ENCODE measurements at places on chromosomes 11 and 22. TPM values are rescaled to one million over a fixed set of nuclear protein-coding genes. Genes with fewer than 3 reads are reported as not detected.

- no peak for DNase-seq
Observed at GRCh38 chr11:102522312-102523188, 8.0 kb downstream of the MMP7 start.

The FUT4 gene
- 4.1 TPM for total RNA-seq

The SPDYC gene
- not detected for total RNA-seq

- peak; percentile 17 for DNase-seq
Observed at GRCh38 chr11:69662021-69662698, 13.0 kb downstream of the LTO1 start.

DNA sequence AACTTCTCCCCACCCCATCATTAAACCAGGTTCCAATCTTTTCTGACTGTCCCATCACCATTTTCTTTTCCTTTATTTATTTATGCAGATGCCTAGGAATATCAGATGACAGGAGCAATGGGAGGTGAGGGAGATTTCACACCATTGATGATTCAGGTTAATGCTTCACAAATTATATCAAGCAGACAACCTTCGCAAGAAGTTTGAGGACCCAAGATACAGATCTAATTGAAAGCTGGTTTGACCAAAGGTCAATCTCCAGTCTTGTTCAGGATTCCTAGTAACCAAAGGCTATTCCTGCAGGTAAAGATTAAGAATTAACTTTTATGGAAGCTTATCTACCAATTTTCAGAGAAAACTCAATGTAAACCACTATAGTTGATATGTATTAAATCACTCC lies 54.4 kb downstream of the SLC35F2 start:
- no peak for DNase-seq

The CRACR2B gene
- total RNA-seq, result 4.7 TPM

GRCh38 chr11:114080219-114080618 lies 20.7 kb downstream of the ZBTB16 start:
- no peak for DNase-seq

DNA sequence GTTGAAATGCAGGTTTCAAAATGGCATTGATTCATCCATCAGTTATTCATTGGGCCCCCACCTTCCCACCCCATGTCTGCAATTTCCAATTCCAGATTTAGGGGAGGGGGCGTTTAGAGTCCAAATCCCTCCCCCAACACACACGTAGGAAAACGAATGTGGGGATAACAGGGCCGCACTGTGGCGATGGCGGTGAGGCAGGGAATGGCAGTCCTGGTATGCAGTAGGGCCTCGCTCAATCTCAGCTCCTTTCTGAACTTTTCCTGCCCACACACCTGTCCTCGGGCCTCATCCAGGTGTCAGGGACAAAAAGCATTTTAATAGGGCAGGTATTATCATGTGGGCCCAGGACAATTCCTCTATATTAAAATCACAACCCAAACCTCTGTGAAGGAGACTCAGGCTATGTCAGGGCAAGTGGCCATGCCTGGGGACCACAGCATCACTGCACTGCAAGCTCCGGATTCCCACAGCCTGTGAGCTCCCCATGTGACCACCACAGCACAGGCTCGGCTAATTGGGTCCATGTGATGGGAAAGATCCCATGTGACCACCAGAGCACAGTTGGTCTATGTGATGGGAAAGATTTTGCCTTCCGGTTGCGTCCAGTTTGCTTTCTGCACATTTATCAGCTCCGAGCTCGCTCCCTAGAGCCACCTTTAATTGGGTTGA lies 44.5 kb downstream of the RTL6 start:
- no peak for DNase-seq

The NXPE1 gene
- not detected for total RNA-seq

The CARD16 gene
- 11.0 TPM for total RNA-seq

DNA sequence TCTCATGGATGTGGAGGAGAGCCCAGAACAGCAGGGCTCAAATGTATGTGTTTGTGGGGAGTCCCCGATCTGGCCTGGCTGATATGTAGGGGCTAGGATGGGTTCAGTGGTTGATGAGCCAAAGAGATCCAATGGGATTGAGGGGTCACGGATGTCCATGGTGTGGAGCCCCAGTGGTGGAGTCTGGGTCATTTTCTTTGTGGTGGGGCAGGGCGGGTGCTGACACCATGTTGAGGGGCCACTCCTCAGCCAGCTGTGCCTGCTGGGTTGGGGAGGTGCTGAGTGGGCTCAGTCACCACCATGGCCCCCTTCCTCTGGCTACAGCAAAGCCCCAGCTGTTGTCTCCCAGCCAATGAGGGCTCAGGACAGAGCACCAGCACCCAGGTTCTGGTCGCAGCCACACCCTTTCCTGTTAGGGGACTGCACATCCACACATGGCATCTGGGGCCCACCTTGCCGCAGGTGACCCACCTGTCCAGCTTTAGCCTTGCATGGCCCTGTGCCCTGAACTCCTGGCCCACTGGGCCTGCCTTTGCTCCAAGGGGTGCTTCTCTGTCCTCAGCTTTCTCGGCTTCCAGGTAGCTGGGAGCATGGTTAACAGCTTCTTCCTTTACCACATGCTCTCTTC lies 3.2 kb upstream of the GNAZ start:
- DNase-seq, result peak; percentile 8

GRCh38 chr11:75565221-75565814 lies 3.3 kb downstream of the SERPINH1 start:
- DNase-seq, result peak; percentile 53

DNA sequence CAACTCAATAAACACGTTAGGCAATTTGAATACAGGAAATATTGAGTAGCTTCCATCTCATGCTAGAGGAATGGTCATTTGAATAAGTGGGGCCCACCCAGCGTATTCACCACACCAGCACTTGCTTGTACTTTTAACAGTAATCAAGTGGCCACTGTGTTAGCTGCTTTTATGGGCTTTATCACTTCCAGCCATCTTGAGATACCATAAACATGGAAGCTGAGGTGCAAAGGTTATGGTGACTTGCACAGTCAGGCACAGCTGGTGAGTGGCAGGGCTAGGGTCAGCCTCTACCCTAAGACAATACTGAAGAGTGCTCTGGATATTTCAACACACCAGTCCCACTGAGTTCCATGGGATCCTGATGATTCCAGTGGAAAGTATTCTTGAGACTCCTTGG lies 6.7 kb downstream of the JOSD1 start:
- DNase-seq, result no peak

DNA sequence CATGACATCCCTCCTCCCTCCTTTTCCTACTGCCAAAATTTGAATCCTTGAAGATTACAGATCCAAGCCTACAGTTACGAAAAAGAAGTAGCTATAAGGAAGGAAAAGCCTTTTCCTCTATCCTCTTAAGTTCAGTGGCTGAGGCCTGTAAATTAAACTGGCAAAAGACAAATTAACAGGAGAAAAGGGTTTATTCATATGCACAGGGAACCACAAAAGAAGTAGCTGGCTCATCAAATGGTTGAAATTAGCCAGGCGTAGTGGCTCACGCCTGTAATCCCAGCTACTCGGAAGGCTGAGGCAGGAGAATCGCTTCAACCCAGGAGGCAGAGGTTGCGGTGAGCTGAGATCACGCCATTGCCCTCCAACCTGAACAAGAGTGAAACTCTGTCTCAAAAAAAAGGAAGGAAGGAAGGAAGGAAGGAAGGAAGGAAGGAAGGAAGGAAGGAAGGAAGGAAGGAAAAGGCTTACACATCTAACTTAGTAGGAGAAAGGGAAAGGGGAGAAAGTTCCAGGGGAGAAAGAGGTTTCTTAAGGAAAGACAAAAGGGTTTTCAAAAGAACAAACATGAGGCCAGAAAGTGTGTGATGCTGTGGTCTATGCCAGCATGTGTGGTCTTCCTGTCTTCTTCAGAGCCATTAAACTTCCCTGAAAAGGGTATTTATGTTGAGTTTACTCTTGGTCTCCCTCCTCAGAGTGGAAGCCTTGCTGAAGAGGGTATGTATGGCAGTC lies 5.1 kb upstream of the SMPD1 start:
- no peak for DNase-seq

The RASSF10 gene
- 1.1 TPM for total RNA-seq

The NAT10 gene
- 52.8 TPM for total RNA-seq

GRCh38 chr11:1298695-1299492 lies 10.5 kb downstream of the TOLLIP start:
- peak; percentile 79 for DNase-seq

DNA sequence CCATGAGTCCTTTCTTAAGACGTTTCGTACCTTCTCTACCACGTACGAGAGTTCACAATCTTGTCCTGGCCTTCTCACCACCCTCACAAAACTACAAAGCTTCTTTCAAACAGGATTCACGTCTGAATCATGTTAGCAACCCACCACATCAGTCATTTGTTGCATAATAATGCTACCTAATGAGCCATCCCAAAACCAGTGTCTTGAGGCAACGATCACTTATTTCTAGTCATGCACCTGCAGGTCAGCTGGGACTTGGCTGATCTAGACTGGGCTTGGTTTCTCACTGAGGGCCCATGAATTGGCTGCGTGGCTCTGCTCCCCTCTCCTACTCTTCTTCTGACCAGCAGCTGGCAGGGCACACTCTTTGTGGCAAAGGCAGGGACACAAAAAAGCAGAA lies 28.3 kb downstream of the LARGE1 start:
- DNase-seq, result no peak

The SLC17A6 gene
- not detected for total RNA-seq

The CDC45 gene
- total RNA-seq, result 1.2 TPM

DNA sequence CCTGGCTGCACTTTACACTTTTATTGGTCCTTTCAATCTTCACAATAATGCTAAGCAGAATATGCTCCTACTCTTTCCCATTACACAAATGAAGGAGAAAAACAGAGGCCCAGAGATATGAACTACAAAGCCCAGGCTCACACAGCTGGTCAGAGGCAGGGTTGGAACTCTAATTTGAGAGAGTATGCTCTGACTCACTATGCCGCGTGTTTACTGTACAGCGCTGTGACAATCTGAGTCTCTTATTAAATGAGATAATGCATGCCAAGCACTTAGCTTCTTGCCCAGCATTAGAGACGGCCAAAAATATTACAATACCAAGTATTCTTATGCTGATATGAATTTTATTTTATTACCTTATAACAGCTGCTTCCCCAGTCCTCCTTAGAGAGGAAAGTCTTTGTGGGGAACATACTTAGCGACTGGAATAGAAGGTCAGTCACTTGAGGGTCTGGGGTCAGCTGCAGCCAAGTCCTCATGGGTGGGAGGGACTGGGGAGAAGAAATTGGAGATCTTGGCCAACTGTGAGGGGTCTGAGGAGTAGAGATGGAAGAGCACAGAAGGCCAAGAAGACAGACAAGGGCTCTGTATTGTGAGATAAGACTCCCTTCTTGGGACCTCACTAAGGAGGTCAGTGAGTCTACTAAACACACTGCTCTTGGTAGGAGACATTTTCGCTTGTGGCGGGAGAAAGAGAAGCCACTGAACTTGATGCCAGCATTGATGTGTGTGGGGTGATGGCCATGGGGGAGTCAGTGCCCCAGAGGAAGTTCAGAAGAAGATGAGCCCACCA lies 150.8 kb upstream of the TIMP3 start:
- no peak for DNase-seq

GRCh38 chr22:34776817-34777216 lies 289.1 kb upstream of the ISX start:
- no peak for DNase-seq

- DNase-seq, result no peak
Observed at GRCh38 chr11:75656044-75656727, 12.7 kb downstream of the MAP6 start.

GRCh38 chr22:31282748-31283468 lies 9.4 kb downstream of the PIK3IP1 start:
- DNase-seq, result no peak

The MOGAT2 gene
- not detected for total RNA-seq

- no peak for DNase-seq
Observed at GRCh38 chr22:30196880-30197336, 49.7 kb downstream of the LIF start.

DNA sequence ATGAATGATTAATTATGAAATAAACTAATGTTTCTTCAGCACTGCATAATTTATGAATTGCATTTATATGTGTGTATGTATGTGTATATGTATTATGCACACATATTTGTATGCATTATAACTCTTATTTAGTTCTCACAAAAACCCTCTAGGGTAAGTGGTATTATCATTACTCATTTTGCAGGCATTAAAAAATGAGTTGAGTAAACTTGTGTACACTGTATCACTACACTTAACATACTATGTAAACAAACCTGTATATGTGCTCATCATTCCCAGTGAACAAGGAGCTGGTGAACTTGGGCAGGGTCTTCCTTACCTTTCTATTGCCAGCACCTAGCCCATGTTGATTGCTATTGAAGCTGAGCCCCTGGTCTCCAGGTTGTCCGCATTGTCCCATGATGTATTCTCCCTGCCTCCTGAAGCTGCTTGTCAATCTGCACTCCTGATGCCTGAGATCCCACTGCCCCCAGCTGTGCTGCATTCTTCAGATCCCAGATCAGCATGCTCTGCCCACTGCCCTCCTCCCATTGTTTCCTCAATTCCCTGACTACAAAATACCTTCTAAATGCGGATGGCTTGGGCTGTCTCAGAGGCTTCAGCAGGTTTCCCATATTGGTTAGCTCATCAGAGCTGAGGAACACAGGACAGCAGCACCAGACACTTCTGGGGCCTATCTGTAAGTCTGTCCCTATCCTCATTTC lies 267.9 kb upstream of the SESN3 start:
- DNase-seq, result no peak

- no peak for DNase-seq
Observed at GRCh38 chr11:8067929-8068575, 13.0 kb upstream of the TUB start.

- DNase-seq, result no peak
Observed at GRCh38 chr11:70428701-70429427, 30.5 kb downstream of the CTTN start.

DNA sequence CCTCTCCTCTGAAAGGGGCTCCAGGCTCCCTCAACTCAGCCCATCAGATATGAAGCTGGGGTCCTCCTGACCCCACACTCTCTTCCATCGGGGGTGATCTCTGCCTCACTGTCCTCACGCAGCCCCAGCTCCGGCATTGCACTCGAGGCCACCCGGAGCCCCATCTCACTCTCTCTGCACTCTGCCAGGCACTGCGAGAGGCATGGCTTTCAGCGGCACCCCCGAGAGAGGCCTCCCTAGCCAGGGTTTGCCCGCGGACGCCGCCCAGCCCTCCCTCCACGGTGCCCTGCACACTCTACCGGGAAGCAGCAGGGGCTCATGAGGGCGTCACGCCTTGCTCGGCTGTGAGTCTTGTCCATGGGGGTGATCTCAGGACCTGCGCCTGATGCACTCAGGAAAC lies 436.2 kb downstream of the BRD1 start:
- DNase-seq, result no peak
